ENCODE measurements at places on chromosomes 3 and 15.

DNA sequence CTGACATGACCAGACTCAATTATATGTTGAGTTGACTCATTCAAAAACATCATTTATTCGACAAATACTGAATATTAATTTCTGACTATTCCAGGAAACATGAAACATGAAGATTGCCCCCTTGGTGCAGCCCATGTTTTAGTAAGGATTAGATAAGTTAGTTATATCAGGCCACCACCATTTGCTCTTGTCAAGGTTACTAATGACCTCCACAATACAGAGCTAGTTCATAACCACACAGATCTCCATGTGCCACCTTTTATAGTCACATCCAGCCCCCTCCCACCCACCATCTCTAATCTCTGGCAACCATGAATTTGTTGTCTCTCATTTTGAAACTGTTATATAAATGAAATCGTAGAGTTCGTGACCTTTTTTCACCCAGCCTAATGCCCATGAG is 15.7 kb downstream of the KLHL18 start:
- no peak for DNase-seq

DNA sequence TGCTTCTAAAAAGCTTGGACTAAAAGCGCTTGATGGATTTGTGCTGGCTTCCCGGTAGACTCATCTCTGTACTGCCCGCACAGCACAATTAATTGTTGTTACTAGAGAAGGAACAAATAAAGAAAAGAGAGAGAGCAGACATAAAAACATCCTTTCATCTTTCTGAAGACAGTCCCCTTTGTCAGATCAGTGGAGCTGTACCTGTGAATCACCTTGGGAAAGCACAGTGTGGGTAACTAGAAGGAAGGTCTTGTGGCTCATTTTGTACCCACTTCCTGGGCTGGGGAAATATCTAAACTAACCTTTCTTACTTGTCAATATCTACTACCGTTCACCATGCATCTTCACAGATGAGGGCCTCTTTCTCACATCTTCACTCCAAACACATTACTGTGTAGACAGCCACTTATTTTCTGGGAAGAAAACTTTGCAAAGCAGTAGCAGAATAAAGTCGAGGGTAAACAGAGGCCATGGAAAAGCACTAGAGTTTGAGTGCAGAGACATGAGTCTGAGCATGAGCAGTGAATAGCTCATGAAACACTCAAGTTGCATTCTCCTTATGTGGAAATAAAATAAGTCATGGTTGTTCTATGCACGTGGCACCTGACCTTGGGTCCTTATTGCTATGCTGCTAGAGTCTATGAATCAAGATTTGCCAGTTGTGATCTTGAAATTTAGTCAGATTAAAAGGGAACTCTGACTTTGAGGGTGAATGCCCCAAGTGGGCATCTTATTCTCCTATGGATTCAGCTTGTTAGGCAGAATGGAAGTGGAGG is 169.3 kb downstream of the LPP start:
- peak; percentile 76 for DNase-seq

DNA sequence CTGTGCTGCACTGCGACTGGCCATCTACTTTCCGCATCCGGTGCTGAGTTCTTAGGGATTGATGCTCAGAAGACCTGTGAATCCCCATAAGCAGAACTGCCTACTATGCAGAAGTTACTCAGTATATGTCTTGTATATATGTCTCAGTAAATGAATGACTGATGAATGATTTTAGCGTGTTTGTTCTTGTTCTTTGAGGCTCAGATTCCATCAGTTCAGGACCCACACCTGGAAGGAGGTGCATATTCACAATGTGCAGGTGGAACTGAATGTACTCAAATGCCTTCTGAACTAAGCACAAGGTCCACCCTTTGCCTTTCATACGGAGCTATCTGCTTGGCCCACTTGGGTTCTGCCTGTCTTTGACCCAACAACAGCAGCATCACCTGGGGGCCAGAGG is 19.8 kb downstream of the TNFAIP8L3 start:
- DNase-seq = no peak

DNA sequence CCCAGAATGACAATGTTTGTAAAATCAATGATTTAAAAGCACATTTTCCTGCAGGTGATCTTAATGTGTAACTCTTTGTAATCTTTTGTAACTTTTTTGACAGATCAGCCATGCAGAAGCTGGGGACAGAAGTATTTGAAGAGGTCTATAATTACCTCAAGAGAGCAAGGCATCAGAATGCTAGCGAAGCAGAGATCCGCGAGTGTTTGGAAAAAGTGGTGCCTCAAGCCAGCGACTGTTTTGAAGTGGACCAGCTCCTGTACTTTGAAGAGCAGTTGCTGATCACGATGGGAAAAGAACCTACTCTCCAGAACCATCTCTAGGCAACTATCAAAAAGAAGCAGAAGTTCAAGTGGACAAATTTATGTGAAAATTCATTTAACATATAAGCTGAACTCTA is 32.1 kb upstream of the NUDT16 start:
- no peak for DNase-seq

- no peak for DNase-seq
Measured at GRCh38 chr3:50355829-50356552, 3.3 kb downstream of the TMEM115 start.

DNA sequence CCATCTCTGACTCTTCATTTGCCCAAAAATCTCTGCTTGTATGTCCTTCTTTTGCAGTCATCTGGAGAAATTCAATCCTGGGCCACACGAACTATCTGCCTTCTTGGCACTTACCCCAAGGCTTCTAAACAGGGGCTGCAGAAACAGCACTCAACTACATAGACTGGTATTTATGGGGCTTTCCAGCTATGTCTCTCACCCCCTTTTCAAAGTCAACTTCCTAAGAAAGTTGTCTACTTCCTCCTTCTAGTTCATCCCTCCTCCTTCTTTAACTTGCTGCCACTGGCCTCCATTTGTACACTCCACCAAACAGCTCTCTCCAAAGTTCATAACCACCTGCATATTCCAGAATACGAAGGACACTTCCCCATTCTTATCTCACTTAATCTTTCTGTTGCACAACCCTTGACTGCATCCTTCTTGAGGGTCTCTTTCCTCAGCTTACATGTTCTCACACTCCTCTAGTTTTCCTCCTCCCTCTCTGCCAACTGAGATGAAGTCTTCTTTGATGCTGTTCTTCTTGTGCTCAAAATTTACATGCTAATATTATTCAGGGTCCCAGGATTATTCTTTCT is 55.2 kb downstream of the PLD1 start:
- DNase-seq = no peak

DNA sequence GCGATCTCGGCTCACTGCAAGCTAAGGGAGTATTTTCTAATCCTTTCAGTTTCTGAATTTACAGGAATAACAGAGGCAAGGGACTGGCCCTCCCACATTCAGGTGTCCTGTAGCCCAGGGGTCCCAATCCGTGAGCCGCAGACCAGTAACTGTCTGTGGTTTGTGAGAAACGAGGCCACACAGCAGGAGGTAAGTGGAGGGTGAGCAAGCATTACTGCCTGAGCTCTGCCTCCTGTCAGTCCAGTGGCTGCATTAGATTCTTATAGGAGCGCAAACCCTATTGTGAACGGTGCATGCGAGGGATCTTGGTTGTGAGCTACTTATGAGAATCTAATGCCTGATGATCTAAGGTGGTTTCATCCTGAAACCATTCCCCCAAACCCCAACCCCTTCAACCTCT is 5.0 kb upstream of the IL17RC start:
- DNase-seq = no peak

- DNase-seq = no peak
Measured at GRCh38 chr3:123540285-123540684, 44.6 kb downstream of the HACD2 start.

DNA sequence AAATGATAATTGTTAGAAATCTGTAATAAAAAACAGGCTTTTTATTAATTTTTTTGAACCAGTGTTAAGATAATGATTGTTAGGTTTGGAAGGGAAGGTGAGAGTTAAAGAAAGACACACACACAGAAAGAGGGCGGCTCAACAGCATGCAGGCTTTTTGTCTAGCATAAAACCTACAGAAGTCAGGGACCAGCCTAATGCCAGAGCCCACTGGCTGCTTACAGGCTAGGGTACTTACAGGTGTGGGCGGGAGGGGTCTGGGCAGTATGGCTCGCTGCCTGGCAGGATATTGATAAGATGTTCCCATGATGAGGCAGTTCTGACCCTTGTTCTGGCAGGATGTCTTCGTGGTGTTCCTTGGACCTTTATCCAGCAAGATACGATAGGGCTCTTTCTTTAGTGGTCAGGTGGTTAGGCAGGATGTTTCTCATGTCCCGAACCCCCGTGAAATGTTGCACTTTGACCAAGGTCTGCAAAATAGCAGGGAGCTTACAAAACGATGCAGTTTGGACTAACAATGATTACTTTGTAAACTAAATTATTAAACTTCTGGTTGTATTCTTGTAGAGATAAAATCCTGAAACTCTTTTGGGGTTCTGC is 84.7 kb downstream of the DCUN1D1 start:
- no peak for DNase-seq

GRCh38 chr3:187922704-187923416 is 177.6 kb upstream of the BCL6 start:
- DNase-seq = no peak

- no peak for DNase-seq
Measured at GRCh38 chr3:112813723-112814171, 32.9 kb downstream of the CD200R1L start.

DNA sequence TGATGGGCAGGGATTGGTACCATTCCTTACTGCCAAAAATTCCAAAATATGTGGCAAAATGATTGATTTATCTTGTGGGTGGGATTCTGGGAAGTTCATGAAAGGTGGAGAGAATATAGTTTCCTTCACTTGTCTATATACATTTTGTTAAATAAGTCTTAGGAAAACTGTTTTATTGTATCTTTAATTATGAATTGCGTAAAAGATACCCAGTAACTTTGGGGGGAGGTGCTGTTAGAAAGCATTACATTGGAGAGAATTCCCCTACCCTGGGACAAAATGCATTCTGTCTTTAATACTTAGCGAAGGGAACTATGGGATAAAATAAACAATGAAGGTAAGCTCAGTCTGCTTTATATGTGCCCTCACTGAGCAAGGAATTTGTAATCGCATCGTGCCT is 4.6 kb downstream of the SETD5 start:
- DNase-seq = no peak

GRCh38 chr3:116842254-116842957 is 132.8 kb downstream of the TUSC7 start:
- no peak for DNase-seq

GRCh38 chr3:43181202-43181821 is 75.4 kb upstream of the POMGNT2 start:
- DNase-seq = peak; percentile 57

- no peak for DNase-seq
Measured at GRCh38 chr15:67006083-67007065, 59.0 kb upstream of the SMAD3 start.

- DNase-seq = no peak
Measured at GRCh38 chr3:188698436-188698835, 473.3 kb upstream of the TPRG1 start.

GRCh38 chr3:65713016-65713415 is 325.7 kb downstream of the MAGI1 start:
- no peak for DNase-seq

DNA sequence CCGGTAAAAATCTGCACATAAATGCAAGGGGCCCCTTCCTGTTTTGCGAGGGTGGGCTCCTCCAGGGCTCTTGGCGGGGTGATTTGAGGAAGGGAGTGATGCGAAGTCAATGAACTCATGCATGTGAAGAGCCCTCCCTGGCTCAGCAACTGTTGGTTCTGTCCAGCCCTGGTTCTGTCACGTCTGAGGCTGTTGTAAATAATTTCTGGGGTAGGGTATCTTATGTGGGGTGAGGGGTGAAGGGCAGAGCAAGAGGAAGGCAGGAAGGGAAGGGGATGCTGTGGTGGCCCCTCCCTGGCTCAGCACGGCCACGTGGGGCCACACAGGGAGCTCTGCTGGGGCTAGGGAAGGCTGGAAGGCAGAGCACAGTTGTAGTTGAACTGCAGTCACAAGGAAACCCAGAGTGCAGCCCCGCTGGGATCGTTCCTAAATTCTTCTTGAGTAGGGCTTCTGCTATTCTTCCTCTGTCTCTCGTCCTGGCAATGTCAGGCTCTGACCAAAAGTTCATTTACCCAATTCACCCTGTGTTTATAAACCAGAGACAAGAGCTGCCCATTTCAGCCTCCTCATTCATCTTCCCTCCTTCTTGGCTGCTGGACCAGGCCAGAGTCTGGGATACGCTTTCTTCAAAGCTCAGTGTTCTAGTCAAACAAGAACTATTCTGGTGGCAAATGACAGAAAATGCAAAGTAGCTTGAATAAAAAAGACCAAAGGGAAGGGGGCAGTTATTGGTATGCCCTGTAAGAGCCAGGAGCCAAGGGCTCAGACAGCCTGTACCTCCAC is 14.8 kb upstream of the TOPBP1 start:
- DNase-seq = no peak

GRCh38 chr3:133965906-133966305 is 63.8 kb downstream of the SLCO2A1 start:
- DNase-seq = no peak

GRCh38 chr3:156627946-156628569 is 46.3 kb upstream of the TIPARP start:
- DNase-seq = no peak

- no peak for DNase-seq
Measured at GRCh38 chr3:180135101-180135500, 98.4 kb upstream of the PEX5L start.

DNA sequence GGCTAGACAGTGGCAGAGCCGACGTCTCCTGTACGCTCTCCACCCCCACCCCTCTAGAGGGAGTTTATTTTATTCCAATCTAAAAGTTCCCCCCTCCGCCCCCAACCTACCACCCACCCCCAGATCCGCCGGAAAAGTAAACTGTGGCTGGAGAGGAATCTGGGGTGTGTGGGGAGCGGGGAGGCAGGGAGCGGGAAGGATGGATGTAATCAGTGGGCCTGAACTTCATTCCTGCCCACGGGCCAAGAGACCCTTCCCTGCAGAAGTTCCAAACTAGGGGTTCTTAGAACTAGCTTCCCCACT is 537 bp upstream of the CSRNP1 start:
- no peak for DNase-seq

GRCh38 chr3:18446149-18446825 is 21.1 kb upstream of the SATB1 start:
- DNase-seq = no peak

DNA sequence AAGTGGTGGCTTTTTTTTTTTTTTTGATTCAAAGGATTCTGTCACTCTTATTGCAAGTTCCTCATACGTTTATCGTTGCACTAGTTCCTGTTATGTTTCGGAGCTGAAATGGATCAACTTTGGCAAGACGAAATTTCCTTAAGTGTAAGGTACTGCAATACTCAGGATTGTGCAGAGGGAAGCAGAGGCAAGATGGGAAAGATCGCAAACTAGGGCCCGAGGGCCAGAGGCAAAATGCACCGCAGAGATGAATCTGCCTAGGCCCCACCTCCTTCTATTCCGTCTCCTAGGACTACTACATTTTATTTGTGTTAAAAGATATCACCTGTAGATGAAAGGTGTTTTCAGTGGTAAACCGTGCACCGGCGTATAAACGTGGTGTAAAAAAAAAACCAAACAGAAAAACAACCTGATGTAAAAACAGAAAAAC is 331 bp downstream of the RNU6-1 start:
- peak; percentile 44 for DNase-seq

DNA sequence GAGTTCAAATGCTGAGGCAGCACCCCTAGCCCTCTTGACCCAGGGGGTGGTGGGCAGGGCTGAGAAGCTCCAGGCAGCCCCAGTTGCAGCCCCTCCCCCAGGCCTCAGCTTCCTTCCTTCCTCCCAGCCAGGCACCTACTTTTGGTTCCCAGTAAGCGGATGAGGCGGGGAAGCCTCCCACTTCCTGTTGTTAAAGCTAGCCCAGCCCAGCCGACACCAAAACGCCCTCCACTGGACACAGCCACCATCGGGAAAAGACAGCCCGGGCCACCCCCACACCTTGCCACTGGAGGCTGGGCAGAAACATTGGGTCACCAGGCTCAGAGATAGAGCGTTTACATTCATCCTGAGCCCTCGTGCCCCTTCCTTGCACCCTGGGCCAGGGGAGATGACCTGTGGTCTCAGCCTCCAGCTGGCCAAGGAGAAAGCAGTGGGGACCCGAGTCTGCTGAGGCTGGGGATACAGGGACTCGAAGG is 3.5 kb downstream of the DUSP7 start:
- DNase-seq = peak; percentile 59
